ENCODE measurements at places on chromosomes 12 and 14.

- no peak for DNase-seq
These were observed 27.8 kb downstream of the FBRSL1 start for GRCh38 chr12:132517740-132518100.

GRCh38 chr12:28027328-28027727 is 54.8 kb upstream of the PTHLH start:
- DNase-seq = no peak

DNA sequence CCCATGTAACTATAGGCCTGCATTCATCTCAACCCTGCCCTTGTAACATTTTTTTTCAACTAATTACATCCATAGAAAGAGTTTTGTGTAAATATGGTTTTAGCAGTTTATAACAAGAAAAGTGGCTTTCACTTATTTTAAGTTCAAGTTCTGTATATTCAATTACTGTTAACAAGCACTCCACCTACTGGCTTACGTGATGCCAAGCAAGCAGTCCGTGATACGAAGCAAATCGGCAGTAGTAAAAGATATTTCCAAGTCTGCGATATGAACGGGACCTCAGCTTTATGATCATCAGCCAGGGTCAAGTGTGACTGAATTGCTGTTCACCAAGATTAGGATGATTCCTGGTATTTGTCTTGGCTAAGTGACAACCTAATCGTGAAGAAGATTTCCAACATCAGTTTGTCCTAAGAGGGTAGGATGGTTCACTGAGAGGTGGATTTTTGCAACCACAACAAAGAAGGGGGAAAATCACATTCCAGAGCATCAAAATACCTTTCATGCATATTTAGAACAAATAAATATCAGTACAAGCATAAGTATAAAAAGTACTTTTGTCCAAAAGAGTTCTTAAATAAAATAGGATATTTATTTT is 456.2 kb downstream of the FOXG1 start:
- DNase-seq = peak; percentile 44

DNA sequence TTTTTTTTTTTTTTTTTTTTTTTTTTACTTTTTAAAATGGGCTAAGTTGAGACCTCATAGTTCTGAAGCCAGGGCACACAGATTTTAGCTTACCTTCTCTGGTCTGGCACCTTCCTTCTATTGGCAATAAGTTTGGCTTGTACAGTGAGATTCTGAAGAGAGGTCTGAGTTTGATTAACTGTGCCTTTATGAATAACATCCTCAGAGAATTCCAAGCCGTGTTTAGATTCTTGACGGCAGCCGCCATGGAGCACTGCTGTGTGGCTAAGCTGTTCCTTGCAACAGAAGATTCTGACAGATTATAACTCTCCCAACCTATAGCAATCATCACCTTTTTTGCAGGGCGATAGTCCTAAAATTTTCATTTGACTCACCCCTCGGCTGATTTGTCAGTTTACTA is 354.9 kb upstream of the FAR2 start:
- DNase-seq = no peak

- DNase-seq = no peak
These were observed 28.2 kb upstream of the TMEM106C start for GRCh38 chr12:47935184-47935583.

- no peak for DNase-seq
These were observed 1.4 kb downstream of the TRMT61A start for GRCh38 chr14:103530390-103530789.

DNA sequence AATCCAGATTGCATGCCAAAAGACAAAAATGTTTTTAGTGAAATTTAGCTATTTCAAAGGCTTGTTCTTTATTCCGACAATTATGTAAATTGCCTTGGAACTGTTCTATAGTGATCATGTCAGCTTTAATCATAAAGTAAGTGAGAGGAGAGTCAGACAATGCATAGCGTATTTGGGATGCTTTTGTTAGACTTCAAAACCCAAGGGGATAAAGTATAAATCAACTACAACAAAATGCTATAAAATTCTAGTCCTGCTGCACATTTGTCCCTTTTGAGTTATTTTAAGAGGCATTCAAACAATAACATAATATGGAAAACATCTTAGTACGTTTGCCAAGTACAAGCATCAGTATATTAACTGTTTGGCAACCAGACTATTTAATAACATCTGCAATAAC is 11.3 kb downstream of the RTRAF start:
- DNase-seq = no peak

DNA sequence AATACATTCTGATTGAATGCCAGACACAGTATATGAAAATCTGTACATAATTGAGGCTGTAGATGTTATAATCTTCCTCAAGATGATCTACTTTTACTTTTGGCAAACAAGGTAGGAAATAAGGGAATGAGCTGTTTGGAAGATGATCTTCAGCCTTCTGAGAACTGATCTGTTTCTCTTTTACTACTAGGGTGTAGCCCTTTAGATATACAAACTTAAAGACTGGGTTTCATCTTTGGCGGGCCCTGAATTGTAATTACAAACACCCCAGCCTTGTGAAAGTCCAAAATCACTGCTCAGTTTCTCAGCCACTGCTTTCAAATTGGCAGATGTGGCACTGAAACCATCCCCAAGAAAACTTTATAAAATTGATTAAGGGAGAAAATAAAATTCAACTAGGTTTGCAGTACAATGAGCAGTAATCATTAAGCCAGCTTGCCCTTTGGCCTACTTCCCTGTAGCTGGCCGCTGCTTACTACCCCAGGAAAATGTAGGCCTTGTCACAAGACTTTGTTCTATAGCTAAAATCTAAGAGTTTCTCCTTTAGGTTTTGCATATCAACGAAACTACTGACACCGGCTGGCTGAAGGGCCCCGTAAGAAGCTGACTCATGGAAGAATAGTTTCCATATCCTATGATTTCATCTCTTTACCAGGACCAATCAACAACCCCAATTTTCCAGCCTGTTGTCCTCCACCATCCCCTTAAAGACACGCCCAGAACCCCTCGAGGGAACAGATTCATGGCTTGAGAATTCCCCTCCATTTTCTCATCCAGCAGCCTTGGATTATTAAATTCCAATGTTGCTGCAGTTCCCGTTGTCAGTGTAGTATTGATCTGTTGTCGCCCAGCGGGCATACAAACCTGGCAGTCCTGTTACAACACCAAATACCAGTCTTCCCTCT is 210.8 kb downstream of the PCNX1 start:
- DNase-seq = no peak

- DNase-seq = no peak
These were observed 117.8 kb downstream of the ITPR2 start for GRCh38 chr12:26715232-26715631.

- peak; percentile 3 for DNase-seq
These were observed 13.1 kb downstream of the KRT85 start for GRCh38 chr12:52354200-52354599.

- DNase-seq = no peak
These were observed 241.6 kb upstream of the NOVA1 start for GRCh38 chr14:26839481-26839880.

DNA sequence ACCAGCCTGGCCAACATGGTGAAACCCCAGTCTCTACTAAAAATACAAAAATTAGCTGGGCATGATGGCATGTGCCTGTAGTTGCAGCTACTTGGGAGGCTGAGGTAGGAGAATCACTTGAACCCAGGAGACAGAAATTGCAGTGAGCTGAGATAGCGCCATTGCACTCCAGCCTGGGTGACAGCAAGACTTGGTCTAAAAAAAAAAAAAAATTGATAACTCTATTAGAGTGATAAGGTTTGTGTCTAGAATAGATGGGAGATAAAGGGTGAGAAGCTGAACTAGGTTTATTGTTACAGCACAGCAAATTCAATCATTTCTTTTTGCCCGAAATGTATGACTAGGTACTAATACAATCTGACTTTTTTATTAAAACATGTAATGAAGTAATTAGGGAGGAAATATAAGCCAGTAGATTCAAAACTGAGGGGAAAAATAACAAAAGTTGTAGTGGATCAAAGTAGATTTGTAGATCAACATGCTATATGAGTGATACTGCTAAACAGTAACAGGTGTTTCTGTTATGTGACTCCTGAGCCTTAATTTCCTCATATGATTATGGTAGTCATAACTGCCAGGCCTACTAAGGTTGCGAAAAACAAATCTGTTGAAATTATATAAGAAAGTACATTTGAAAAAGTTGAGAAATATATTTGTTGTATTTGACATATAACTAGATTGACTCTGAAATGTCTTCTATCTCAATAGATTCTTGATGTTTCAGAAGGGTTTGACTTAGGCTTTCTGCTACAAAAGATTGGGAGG is 83.6 kb downstream of the WNK1 start:
- DNase-seq = no peak

DNA sequence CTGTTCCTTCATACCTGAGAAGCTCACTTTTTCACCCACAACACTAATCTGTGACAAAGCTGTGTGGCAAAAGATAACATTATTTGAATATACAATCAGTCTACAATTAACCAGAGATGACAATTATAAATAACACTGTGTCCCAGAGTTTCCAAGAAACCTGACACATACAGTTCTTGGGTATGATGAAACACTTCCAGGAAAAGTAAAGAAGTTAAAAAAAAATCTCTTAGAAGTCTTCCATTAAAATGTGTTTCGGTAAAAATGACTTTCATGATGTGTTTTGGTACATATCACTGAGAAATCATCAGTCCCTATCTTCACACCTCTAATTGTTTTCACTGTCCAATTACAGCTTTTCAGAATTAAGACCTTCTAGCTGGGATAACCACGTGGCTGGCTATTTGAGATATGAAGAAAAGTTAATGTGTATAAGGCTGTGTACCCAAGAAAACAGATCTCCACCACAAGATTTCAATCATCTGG is 390.2 kb downstream of the SOX5 start:
- no peak for DNase-seq

- DNase-seq = no peak
These were observed 376 bp downstream of the INSM2 start for GRCh38 chr14:35534208-35534872.

DNA sequence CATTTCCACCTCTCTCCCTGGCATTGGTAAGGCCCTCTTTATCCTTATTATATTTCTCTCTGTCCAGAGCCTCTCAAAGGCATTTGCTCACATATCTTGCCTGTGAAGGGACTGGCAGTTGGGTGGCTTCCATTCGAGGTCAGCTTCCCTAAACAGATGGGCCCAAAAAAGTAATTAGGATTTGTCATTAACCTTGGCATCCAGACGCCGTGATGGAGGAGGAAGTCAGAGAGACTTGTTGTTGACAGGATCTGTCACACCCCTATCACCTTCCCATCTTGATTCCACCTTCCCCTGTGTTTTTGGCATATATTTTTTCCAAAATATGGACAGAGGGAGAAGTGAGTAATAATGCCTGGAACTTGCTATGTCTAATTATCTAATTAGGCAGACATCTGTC is 54.0 kb upstream of the OAS1 start:
- no peak for DNase-seq

GRCh38 chr12:104177663-104178501 is 37.7 kb upstream of the TXNRD1 start:
- no peak for DNase-seq

DNA sequence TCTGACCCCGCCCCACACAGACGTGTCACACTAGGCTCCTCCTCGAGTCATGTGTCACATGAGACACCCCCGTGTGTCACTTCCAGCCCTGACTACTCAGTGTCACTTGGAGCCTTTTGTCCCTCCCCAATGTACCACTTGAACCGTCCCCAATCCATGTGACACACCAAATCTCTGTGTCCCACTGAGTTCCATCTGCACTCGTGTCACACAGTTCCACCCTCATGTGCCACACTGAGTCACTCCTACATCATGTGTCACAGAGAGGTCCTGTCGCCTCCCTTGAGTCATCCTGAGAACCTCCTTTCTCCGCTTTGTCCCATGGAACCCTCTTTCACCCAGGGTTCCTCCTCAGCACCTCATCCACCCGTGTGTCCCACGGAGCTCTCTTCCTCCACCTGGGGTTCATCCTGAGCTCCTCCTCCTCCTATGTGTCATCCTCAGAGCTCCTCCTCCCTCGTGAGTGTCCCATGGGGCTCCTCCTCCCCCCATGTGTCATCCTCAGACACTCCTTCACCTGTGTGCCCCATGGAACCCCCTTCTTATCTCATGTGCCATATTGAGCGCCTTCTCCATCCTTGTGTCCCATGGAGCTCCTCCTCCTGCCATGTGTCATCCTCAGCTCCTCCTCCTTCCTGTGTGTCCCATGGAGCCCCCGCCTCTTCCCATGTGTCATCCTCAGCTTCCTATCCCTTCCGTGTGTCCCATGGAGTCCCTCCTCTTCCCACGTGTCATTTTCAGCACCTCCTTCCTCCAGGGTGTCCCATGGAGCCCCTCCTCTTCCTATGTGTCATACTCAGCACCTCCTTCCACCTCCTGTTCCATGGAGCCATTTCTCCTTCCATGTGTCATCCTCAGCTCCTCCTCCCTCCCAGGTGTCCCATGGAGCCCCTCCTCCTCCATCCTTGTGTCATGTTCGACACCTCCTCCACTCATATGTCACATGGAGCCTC is 32.0 kb downstream of the RTL1 start:
- DNase-seq = no peak

DNA sequence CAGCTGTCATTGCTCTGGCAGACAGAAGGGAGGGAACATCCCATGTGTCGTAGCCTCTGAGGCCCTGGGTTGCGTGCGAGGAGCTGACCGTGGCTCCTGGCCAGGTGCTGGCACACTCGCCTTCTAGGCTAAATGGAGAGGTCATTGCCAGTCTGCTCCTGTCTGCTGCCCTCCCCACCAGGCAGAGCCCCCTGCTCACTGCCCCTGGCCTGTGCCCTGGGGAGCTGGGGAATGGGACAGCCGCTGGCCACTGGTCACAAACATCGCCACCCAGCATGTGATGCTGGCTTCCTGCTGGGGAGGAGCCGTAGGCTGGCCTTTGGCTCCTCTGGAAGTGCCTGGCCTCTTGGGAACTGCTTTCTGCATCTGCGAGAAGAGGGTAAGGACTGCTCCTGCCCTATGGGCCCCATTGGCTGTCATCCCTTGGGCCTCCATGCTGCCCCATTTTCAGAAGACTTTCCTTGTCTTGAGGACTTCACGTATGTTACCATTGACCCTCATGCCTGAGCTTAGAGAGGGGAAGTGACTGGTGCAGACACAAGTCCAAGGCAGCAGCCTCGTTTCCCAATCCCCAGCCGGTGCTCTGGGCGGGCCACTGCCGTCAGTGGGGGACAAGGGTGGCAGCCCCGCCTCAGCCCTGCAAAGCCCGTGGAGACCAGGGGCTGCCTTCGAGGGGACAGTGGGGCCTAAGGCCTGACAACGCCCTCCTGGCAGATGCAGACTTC is 2.0 kb upstream of the TNFAIP2 start:
- DNase-seq = no peak

DNA sequence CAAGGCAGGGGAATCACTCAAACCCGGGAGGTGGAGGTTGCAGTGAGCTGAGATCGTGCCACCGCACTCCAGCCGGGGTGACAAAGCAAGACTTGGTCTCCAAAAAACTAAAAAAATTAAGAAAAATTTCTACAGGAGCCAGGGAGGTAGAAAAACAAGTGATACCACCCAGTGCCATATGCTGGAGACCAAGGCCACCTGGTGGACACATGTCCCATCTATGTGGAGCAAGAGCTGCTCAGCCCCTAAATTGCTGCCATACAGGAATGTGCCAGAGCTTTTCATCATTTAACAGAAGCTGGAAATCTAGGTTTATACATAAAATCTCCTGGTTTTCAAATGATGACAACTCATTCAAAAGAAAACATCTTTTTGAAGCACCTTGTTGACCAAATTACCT is 61.4 kb upstream of the ELK3 start:
- no peak for DNase-seq
